Neural progenitor cell (in vitro differentiated cells): ENCODE measurements at places on chromosomes 3 and 15. TPM values are rescaled to one million over a fixed set of nuclear protein-coding genes. Genes with fewer than 3 reads are reported as not detected.

DNA sequence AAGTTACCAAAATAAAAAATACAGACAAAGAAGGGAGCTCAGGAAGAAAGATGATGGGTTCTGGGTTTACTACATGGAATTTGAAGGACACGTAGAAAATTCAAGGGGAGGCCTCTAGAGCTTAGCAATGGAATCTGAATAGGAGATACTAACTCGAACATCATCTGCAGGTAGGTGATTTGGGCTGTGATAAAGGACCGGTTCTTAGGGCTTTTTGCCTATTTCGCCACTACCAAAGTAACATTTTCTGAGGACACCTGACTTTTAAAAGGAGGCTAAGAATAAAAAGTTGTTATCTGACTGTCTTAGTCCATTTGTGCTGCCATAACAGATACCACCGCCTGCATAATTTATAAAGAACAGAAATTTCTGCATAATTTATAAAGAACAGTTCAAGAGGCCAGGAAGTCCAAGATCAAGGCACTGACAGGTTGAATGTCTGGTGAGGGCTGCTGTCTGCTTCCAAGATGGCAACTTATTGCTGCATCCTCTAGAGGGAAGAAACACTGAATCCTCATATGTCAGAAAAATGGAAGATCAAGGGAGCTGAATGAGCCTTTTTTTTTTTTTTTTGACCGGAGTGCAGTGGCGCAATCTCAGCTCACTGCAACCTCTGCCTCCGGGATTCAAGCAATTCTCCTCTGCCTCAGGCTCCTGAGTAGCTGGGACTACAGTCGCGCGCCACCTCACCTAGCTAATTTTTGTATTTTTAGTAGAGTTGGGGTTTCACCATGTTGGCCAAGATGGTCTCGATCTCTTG, 67.9 kb upstream of the UBE2E2 start:
- H3K36me3 ChIP-seq: no peaks in the 10 kb centered on the region
- DNase-seq: no peak
- H3K27ac ChIP-seq: no peak overlapping the region
- H3K27me3 ChIP-seq: no peaks in the 10 kb centered on the region
- no peaks in the 10 kb centered on the region for H3K4me1 ChIP-seq

- DNase-seq: no peak
- no peaks in the 10 kb centered on the region for H3K27me3 ChIP-seq
- no peak overlapping the region for H3K27ac ChIP-seq
- H3K4me1 ChIP-seq: no peaks in the 10 kb centered on the region
These were observed 77.9 kb upstream of the NTRK3 start for GRCh38 chr15:88334436-88334835.

DNA sequence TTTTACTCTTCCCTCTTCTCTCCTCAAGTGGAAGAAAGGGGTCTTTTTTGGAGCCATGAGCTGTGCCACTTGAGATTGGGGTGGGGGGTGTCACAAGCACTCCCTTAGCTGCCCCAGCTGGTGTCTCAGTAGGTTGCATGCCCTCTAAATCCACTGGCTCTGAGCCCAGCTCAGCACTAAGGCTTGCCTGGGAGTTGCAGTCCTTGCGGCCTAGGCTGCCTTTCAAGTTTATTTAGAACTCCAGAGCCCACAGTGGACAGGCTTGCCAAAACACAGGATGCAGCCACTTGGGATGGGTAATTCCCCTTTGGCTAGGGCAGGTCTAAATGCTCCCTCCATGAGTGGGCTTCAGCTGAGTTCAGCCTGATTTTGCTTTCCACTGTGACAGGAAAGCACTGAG, 24.7 kb downstream of the C3orf20 start:
- no peak overlapping the region for H3K27ac ChIP-seq
- H3K4me3 ChIP-seq: no peak overlapping the region
- no peak for DNase-seq
- no peaks in the 10 kb centered on the region for H3K36me3 ChIP-seq

DNA sequence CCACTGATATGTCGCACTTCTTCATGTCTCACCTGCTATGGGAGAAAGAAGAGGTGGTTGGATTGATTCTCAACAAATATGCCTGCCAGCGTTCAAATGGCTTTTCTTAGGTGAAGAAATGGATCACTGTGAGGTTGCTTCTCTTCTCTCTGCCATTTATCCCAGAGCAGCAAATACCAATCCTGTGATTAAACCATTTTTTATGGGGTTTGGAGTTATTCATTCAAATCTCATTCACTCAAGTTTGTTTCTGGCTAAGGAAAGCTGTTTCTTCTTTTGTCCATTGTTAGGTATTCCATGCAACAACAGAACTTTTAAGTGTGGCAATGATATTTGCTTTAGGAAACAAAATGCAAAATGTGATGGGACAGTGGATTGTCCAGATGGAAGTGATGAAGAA, 12.2 kb upstream of the C3orf52 start:
- H3K27ac ChIP-seq: no peak overlapping the region
- no peaks in the 10 kb centered on the region for H3K4me1 ChIP-seq
- no peaks in the 10 kb centered on the region for H3K36me3 ChIP-seq
- no peaks in the 10 kb centered on the region for H3K27me3 ChIP-seq
- no peak for DNase-seq
- no peak overlapping the region for H3K4me3 ChIP-seq

- H3K27ac ChIP-seq: no peak overlapping the region
- DNase-seq: peak; percentile 60
- H3K4me3 ChIP-seq: no peak overlapping the region
These were observed 54.1 kb downstream of the LEO1 start for GRCh38 chr15:51917493-51917892.

DNA sequence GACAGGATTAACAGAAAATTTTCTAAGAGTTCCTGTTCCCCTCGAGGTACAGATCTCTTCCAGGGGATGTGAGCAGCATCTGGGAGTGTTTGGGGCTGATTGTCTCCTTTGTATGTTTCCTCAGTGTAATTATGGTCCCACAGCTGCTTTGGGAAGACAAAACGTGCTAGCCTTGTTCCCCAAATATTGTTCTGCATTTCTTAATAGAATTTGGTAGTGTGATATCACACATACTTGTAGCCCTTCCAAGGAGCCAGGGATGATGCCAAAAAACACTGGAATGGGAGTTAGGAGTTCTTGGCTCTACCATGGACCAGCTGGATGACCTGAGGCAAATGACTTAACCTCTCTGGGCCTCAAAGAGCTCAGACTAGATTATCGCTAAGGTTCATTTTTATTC, 19.0 kb upstream of the AGBL1 start:
- peaks cover 41% of the 10 kb centered on the region for H3K4me1 ChIP-seq
- H3K36me3 ChIP-seq: no peaks in the 10 kb centered on the region
- DNase-seq: no peak

MESP1 gene
- total RNA-seq: 0.31 TPM in 1 of 2 replicates, not detected in the other

DNA sequence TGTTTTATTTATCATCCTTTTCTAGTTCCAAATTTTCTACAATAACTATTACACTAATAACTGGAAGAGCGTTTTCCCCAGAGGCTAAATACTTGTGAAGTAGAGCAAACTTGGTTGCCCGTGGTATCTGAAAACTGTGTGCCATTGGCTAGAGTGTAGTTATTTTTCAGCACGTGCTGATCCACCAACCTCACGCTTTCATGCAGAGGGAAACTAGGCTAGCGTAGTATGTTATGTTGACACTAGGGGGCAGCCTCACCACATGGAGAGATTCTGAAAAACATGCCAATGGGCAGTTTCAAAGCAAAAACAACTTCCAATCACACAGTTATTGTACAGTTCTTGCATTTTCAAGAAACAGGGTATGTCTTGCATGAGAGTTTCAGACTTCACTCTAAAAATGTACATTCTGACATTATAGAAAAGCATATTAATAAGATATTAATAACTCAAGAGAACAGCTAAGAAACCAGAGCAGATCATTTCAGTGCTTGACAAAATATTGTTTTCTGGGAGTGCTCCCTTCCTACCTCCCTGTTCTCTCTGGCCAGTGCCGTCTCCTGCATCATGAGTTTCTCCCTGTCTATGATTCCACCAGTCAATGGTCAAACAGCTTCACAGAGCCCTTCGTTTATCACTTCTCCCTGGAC, 39.7 kb downstream of the SPATA12 start:
- peak; percentile 81 for DNase-seq
- H3K4me3 ChIP-seq: no peak overlapping the region
- no peaks in the 10 kb centered on the region for H3K27me3 ChIP-seq
- H3K36me3 ChIP-seq: peaks cover 12% of the 10 kb centered on the region
- peaks cover 8% of the 10 kb centered on the region for H3K4me1 ChIP-seq
- no peak overlapping the region for H3K27ac ChIP-seq

ATP2B2 gene
- 0.03 TPM in 1 of 2 replicates, not detected in the other for total RNA-seq

- H3K36me3 ChIP-seq: no peaks in the 10 kb centered on the region
- H3K27me3 ChIP-seq: no peaks in the 10 kb centered on the region
- H3K4me1 ChIP-seq: peaks cover 7% of the 10 kb centered on the region
These were observed 27.8 kb upstream of the ESYT3 start for GRCh38 chr3:138406606-138407005.

- H3K27ac ChIP-seq: no peak overlapping the region
- H3K27me3 ChIP-seq: peaks cover 69% of the 10 kb centered on the region
These were observed 2.6 kb downstream of the PLCD1 start for GRCh38 chr3:38026856-38027255.

- no peak overlapping the region for H3K4me3 ChIP-seq
- no peaks in the 10 kb centered on the region for H3K27me3 ChIP-seq
- H3K27ac ChIP-seq: no peak overlapping the region
- peaks cover 45% of the 10 kb centered on the region for H3K4me1 ChIP-seq
These were observed 62.9 kb downstream of the FNDC3B start for GRCh38 chr3:172102123-172102882.

DNA sequence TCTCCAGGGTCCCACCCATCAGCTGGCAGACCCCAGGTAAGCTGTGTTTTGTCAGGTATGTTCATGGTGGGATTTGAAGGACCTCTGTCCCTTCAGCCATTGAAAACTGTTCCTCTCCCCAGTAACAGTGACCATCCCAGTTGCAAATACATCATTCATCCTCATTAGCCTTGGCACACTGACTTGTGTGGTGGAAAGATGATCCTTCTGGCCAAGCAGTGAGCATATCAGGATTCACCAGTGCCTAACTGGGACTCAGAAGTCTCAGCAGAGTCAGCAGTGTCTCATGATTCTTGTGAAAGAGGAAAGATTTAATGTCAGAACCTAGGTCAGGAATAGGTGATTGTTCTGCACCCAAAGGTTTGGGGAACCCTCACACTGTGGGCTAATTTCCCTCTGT, 90.2 kb downstream of the DNAJB8 start:
- no peaks in the 10 kb centered on the region for H3K36me3 ChIP-seq
- no peaks in the 10 kb centered on the region for H3K27me3 ChIP-seq
- no peak for DNase-seq
- no peak overlapping the region for H3K4me3 ChIP-seq
- H3K4me1 ChIP-seq: peaks cover 11% of the 10 kb centered on the region

RABL3 gene
- total RNA-seq: 10.3 and 25.0 TPM in 2 replicates

DNA sequence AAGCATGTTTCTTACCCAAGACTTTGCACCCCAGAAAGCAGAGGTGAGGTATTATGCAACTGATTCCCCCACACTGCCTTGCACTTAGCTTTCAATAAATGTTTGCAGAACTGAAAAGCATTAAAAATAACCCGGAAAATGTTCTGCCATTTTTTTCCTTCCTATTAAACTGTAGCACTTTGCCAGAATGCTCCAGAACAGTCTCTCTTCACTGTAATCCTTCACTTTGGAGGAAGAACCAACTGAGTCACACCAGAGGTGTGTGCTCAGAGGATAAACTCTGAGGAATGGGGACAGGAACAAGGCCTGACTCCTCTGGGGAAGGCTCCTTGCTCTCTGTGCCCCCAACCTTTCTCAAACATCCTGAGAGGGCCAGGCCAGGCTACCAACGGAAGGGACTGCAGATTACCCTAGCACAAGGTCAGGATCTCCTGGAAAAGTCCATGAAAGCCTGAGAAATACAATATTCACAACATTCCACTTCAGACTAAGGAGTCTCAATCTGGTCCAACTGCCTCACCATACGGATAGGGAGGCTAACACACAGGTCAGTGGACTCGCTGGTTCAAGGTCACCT, 19.0 kb downstream of the ANP32A start:
- no peaks in the 10 kb centered on the region for H3K27me3 ChIP-seq
- no peaks in the 10 kb centered on the region for H3K36me3 ChIP-seq
- no peak overlapping the region for H3K27ac ChIP-seq
- peaks cover 15% of the 10 kb centered on the region for H3K4me1 ChIP-seq
- H3K4me3 ChIP-seq: no peak overlapping the region

AADAC gene
- not detected in 2 replicates for total RNA-seq

KNG1 gene
- total RNA-seq: not detected in 2 replicates

DNA sequence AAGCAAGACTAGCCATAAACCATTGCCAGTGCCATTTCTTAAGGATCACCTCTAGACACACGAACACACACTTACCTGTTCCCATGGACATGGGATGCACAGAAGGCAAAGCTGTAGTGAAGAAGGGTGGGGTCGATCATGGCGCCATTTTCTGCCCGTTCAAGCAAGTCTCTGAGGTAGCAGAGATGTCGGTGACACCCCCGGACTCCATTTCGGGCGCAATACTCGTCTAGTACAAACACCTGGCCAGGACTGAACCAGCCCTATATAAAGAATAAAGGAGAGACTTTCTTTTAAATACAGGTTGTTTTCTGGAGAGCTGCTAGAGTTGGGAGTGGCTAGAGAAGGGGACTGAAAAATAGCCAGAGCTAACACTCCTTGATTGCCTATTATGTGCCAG, 159.4 kb upstream of the FEZF2 start:
- DNase-seq: no peak
- H3K27ac ChIP-seq: no peak overlapping the region
- H3K4me3 ChIP-seq: no peak overlapping the region
- H3K36me3 ChIP-seq: no peaks in the 10 kb centered on the region

KCNH8 gene
- 2.2 and 2.3 TPM in 2 replicates for total RNA-seq
